ENCODE measurements at places on chromosomes 3 and 15. TPM values are rescaled to one million over a fixed set of nuclear protein-coding genes. Genes with fewer than 3 reads are reported as not detected.

Gene PAQR5
- total RNA-seq = not detected

Gene ACSBG1
- not detected for total RNA-seq

Gene AMT
- total RNA-seq = 6.3 TPM

Gene STT3B
- 143 TPM for total RNA-seq

Gene RASGRF1
- not detected for total RNA-seq

Gene TRIM59
- 58.2 TPM for total RNA-seq

Gene TMIE
- 1.6 TPM for total RNA-seq

Gene ZNF774
- total RNA-seq = 2.1 TPM

Gene ASB14
- total RNA-seq = not detected

Gene SNURF
- 7.3 TPM for total RNA-seq

Gene PPP2R3A
- total RNA-seq = 0.04 TPM

Gene TMOD2
- 10.9 TPM for total RNA-seq

Gene DYNC1LI1
- total RNA-seq = 26.9 TPM

Gene GOLGA8O
- total RNA-seq = 7.2 TPM

Gene MLH1
- 64.8 TPM for total RNA-seq

Gene SAXO2
- 13.9 TPM for total RNA-seq

Gene CCR2
- 28.6 TPM for total RNA-seq

Gene CD47
- 145 TPM for total RNA-seq
